Brain (organoid and tissue), 16 donors: ENCODE measurements at places on chromosomes 5 and 9.

GRCh38 chr9:111961575-111961974 is 65.0 kb downstream of the UGCG start:
- peak; percentile 47 for DNase-seq

GRCh38 chr5:58545912-58546311 is 37.0 kb upstream of the RAB3C start:
- no peak for DNase-seq

DNA sequence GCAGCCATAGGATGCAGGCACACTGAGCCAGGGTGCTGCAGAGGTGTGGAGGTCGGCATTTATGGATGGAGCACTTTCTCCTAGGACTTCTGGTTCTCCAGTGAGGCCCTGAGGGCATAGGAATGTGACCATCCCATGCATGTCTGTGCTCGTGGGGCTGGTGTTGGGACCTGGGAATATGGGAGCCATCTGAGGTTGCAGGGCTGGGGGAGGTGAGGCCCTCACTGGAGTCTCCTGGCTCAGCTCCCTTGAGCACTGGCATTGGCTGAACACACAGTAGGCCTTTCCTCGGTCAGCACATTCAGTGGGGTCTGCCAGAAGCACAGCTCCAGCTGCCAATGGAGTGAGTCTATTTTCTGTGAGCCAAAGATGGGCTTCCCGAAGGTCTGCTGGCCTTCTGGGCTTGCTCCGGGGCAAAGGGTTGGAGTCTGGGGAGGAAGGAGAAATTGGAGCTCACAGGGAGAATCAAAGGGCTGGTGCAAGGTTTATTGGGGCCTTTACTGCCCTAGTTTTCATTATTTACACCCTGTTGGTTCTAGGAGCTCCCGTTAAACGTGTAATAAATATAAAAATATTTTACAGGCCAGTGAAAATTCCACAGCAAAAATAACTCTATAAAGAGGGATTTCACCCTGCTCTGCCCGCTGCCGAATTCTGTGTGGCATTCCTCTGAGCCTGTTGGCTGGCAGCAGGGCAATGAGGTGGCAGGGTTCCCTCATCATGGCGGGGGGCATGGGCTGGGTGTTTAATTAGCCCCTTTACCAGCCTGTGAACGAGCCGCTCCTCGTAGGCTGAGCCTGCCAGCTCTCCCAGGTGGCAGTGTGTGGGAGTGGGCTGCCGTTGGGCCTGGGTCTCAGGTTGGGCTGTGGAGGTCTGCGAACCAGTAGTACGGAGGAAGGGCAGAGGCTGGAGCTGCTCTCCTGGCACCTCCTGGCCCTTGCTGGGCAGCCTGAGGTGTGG is 31.6 kb upstream of the PITX1 start:
- DNase-seq = no peak

GRCh38 chr9:26789959-26790358 is 102.6 kb downstream of the CAAP1 start:
- DNase-seq = no peak

GRCh38 chr5:8188874-8189565 is 320.1 kb downstream of the MTRR start:
- DNase-seq = no peak

- no peak for DNase-seq
Observed at GRCh38 chr5:172648013-172648381, 6.9 kb downstream of the NEURL1B start.

GRCh38 chr5:118069452-118069851 is 918.9 kb downstream of the DTWD2 start:
- DNase-seq = peak; percentile 25

- DNase-seq = peak; percentile 44
Observed at GRCh38 chr5:164497311-164498064, 992.1 kb downstream of the MAT2B start.
